ENCODE measurements at places on chromosomes 4 and X.

GRCh38 chr4:20297783-20298182, 46.1 kb downstream of the SLIT2 start:
- DNase-seq = peak; percentile 83

DNA sequence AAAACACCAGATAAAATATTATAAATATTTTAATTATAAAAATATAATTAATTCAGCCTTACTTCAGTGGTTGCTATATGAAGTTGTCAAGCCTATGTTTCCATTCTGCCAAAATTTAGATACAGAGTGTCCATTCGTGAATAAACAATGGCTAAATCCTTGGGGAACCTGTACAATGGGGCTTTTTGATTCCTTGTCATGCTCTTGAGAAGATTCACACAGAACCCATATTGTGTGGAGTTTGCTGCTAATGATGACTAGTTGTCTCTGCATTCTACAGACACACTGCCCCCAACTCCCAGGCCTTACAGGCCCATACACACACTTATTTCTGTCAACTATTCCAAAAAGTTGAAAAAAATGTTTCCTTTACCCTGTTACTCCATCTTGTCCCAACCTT, 33.4 kb upstream of the MAGEC2 start:
- DNase-seq = no peak

DNA sequence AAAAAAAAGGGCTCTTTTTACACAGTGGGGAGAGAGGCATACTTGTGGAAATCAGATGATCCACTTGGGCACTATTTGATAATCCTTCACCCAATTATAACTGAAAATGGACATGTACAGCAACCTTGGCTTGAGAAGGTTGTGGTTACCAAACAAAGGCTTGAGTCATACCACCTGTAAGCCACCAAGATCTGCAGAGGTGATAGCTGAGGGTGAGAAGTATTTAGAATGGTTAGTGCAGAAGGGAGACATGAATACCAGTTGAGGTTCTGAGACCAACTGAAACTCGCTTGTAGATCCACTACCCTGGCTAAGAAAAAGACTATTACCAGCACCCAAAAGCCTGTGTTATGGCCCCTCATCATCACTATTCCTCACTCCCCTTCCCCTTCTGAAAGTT, 614.0 kb downstream of the STIM2 start:
- DNase-seq = no peak

GRCh38 chrX:150967786-150968185, 15.3 kb upstream of the HMGB3 start:
- DNase-seq = no peak

DNA sequence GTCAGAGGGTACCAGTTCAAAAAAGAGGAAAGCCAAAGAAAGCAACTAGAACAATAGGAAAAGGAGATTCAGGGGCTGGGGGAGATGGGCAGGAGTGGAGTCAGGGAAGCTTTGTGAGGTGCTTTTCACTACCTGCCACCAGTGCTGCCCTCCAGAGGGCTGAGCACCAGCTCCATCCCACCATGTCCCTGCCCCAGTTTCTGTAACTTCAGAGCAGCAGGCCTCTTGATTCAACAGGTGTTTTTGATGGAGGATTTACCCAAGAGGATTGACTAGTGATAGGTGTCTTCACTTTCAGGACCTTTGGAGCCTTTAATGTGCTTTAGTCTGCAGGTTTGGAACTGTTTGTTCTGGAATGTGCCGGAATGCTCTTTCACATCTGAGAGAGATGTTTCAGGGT, 12.1 kb downstream of the KIT start:
- no peak for DNase-seq

GRCh38 chr4:158208963-158209640, 1.2 kb upstream of the TMEM144 start:
- DNase-seq = no peak

- no peak for DNase-seq
Measured at GRCh38 chrX:11267425-11267824, 25.8 kb upstream of the AMELX start.

DNA sequence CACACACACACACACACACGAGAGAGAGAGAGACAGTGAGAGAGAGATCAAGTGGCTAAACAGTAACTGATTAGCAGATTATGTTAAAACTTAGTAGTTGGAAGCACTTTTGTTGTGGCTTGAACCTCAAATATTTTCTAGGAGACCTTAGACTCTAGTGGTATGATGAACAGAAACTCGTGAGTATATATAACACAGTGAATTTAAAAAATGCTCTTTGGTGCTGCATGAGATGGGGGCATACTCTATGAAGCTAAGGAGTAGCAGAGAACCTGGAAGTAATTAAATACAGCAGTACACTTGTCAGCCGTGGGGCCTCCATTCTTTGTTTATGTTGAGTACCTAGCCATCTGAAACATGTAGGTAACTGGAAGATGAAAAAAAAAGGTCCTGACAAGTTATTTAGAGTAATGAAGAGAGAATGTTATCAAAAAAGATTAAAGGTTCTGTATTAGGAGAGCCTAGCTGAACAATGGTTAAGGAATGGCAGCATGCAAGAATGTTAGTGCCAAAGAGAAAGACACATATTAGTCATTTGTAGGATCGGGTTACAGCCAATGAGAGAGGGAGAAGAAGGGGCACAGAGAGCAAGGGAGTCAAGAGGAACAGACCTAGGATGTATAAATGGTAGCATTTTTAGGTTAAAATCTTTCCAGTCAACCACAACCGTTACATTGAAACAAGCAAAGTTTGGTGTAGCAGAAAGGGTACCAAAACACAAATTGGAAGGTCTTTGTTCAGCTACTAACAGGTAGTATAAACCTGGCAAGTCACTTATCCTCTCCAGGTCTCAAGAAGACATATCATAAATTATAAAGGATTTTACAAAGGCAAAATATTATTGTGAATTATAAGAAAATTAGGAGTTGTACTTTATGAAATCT, 316.7 kb upstream of the DIPK2B start:
- no peak for DNase-seq

DNA sequence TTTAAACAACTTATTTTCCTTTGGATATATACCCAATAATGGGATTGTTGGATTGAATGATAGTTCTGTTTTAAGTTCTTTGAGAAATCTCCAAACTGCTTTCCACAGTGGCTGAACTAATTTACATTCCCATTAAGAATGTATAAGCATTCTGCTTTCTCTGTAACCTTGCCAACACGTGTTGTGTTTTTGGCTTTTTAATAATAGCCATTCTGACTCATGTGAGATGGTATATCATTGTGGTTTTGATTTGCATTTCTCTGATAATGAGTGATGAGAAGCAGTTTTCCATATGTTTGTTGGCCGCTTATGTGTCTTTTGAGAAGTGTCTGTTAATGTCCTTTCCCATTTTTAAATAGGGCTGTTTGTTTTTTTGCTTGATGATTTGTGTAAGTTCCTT, 155.6 kb upstream of the PITX2 start:
- DNase-seq = no peak

DNA sequence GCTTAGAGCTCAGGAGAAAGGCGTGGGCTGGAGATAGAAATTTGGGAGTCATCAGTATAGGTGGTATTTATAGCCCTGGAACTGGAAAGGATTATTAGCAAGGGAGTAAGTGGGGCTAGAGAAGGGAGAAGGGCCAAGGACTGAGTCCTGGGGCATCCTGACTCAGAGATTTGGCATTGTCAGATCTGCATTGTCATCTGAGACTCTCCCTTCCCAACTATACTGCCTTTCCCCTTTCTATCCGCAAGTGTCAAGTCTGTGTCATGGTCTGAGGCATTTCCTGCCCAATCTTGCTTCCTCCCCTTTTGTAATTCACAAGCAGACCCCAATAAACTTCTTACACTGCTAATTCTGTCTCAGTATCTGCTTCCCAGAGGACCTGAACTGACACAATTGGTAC, 24.4 kb upstream of the SLC25A43 start:
- DNase-seq = no peak

GRCh38 chrX:34406580-34406979, 250.5 kb downstream of the TMEM47 start:
- no peak for DNase-seq

DNA sequence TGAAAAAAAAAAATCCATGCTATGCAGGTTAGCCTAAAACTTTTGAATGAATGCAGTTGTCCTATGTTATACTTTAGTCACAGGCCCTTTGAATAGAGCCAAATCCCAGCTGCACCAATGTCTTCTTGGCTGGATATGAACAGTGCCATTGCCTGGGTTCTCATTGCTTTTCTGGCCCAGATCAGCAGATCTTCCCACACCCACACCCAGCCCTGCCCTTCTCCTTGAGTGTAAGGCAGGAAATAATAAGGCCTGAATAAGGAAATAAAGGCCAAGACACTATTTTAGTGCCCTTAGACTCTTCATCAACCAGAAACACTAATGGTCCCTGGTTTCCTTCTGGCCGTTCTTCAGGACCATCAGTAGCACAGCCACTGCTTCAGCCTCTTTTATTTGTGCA, 66.6 kb downstream of the USP38 start:
- DNase-seq = no peak

- no peak for DNase-seq
Measured at GRCh38 chr4:43238585-43238984, 346.1 kb downstream of the GRXCR1 start.

- no peak for DNase-seq
Measured at GRCh38 chr4:107625391-107625902, 94.6 kb downstream of the PAPSS1 start.

DNA sequence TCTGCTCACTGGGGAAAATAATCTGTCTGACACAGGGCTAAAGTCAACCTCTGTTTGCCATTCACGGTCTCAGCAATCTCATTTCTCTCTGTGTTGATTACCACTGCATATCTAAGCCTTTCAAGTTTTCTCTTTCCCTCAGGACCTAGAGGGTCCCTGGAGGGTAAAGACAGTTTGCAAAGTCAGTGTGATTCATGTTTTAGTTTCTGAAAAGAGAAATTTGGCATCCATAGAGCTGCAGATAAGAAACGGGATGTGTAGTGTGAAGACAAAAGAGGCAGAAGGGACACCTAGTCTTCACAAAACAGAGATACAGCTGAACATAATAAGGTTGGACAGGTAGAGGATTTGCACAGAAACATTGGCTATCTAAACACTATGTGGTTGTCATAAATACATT, 34.5 kb upstream of the KDR start:
- DNase-seq = no peak

DNA sequence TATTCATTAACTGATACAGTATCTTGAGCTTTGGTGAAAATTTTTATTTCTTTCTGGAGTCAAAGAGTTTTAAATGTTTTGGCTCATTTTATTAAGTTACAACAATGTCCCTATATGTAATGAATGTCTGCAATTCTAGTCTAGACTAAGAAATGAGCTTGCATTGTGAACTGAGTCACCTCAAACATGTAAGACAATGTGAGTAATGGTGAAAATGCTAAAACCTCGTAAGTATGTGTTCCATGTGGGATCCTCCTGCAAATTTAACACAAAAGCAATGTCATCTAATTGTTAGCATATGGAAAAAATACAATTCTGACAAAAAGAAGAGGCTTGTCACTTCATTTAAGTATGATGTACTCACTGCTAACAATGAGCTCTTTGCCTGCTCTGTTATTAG, 480.5 kb upstream of the FSTL5 start:
- DNase-seq = peak; percentile 16

- DNase-seq = no peak
Measured at GRCh38 chr4:17681281-17682221, 67.1 kb downstream of the MED28 start.

DNA sequence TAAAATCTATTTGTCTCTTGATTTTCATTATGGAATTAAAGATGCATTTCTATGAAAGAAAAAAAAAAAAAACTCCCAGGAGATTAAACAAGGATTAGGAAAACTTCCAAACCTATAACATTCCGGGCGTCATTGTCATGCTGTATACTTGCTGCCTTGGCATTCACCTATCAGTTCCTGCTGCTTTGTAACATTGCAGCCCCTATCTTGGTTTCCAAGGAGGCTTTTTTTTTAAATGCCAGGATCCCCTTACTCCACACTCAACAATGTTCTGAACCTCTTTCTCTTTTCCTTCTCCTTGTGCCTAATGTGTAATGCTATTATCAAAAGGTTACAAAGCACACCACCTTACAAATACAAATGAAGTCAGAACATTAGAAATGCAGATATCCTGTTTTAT, 20.5 kb upstream of the BEND4 start:
- no peak for DNase-seq

DNA sequence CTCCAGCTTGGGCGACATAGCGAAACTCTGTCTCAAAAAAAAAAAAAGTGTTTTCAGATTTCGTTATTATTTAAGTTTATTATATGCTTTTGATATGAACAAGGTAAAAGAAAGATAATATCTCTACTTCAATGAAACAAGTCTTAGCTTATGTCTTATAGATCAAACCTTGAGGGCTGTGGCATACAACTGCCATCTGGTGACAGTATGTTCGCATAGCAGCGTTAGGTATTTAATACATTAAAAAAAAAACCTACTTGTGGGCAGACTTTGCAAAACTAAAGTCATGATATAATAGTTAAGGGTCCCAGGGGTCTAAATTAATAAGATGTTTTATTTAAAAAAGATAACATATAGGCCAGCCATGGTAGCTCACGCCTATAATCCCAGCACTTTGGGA, 161.2 kb upstream of the AMOT start:
- no peak for DNase-seq

GRCh38 chr4:101458473-101458872, 111.1 kb upstream of the PPP3CA start:
- no peak for DNase-seq

- no peak for DNase-seq
Measured at GRCh38 chrX:8126648-8127047, 44.4 kb downstream of the VCX2 start.

DNA sequence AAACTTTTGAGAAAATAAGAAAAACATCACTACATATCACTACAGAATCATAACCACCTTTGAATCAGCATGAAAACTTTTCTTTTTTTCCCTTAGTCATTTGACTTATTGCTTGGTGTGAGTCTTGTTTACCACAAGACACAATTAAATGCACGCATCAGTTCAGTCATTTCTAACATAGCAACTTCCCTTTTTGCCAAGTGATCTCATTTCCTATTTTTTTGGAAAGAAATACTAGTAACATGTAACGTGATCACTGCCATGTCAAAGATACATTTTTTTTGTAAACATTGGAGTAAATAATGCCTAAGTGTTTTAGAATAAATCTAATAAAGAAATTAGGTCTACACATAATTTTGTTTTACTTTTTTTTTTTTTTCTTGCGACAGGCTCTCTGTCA, 5.1 kb upstream of the CXCL8 start:
- DNase-seq = peak; percentile 30

- DNase-seq = no peak
Measured at GRCh38 chr4:99054428-99054994, 34.1 kb downstream of the ADH5 start.

GRCh38 chr4:56799824-56800756, 21.4 kb downstream of the SPINK2 start:
- peak; percentile 90 for DNase-seq

Measured in skin of body (tissue), 3 donors.